Stimulated activated CD4-positive, alpha-beta T cell treated with anti-CD3 and anti-CD28 coated beads, Interleukin-15, amount 100 ng/mL, for 1 hour (primary cell): ENCODE measurements at places on chromosomes 1 and 21.
A peak's percentile ranks its signal among the peaks of the same experiment; 100 is the strongest.

DNA sequence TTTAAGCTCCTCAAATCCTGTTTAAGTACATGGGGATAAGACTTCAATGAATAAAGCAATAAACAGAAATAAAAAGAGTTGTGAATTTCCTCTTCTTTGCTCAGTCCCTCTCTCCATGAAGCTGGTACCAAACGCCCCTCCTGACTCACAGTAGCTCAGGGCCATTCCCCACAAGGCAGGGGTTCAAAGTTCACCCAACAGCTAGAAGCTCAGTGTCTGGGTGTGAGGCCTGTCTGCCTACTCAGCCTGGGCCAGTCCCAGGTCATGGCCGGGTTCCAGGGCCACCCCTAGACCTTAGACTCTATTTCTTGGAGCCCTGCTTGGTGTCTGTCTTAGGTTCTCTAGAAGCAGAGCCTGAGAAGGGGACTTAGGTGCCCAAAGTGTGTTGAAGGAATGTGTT is 251.5 kb downstream of the GRIK3 start:
- DNase-seq, result no peak

DNA sequence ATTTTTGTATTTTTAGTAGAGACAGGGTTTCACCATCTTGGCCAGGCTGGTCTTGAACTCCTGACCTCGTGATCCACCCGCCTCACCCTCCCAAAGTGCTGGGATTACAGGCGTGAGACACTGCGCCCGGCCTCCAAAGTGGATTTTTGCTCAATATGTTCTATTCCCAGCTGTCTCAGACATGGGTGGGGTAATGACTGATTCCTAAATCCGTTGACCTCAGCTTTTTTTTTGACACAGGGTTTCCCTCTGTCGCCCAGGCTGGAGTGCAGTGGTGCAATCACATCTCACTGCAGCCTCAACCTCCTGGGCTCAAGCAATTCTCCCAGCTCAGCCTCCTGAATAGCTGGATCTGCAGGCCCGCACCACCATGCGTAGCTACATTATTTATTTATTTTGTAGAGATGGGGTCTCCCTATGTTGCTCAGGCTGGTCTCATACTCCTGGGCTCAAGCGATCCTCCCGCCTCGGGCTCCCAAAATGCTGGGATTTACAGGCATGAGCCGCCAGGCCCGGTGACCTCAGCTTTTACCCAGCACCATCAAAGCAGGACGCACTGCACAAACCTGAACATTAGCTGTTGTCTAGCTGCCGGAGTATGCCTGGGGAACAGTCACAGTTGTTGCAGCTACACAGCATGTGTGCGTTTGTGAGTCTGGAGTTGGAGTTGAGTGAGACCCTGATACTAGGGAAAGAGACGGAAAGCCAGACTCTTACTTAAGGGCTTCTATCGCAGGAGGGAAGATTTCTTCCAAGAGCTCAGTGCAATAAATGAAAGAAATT is 43.7 kb upstream of the PSEN2 start:
- no peak for DNase-seq

DNA sequence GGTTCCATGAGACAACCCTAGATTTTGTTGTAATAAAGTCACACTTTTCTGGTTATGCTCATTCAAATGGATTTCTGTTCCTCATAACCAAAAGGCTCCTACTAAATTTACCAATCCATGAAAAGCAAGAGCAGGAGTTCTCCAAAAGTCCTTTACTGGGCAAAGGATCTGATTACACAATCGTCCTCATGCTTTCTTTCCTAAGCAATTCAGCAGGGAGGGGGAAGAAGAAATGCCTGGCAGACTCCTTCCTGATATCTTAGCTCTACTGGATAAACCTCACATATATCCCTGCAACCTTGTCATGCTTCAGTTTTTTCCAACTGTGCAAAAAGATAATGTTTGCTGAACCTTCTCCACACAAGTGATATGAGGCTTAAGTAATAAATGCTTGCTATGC is 67.6 kb upstream of the GUCA2B start:
- no peak for DNase-seq

GRCh38 chr1:162343470-162343869 is 33.2 kb downstream of the SPATA46 start:
- DNase-seq, result no peak

DNA sequence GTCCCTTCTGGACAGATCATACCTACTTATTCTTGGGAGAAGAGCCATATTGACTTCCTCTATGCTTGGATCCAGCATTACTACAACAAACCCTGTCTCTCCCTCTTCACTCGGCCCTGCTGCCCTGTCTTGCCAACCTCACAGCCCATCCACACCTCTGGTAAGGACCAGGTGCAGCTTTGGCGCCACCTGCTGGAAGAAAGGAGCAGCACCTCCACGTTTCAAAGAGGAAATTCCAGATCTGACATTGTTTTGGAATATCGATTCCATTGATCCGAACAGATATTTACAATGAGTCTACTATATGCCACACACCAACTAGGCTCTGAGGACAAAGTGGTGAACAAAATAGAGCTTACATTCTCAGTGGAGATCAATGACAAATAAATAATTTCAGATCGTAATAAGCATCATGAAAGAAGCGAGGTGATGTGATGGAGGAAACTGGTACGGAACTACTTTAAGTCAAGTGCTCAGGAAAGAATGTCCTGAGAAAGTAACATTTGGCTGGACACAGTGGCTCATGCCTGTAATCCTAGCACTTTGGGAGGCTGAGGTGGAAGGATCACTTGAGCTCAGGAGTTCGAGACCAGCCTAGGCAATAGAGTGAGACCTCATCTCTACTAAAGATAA is 18.7 kb downstream of the MFSD2A start:
- peak; percentile 44 for DNase-seq

- DNase-seq, result no peak
These were observed 318.5 kb upstream of the C1orf174 start for GRCh38 chr1:4218619-4219018.

- DNase-seq, result no peak
These were observed 113.4 kb upstream of the RAVER2 start for GRCh38 chr1:64631346-64632034.

DNA sequence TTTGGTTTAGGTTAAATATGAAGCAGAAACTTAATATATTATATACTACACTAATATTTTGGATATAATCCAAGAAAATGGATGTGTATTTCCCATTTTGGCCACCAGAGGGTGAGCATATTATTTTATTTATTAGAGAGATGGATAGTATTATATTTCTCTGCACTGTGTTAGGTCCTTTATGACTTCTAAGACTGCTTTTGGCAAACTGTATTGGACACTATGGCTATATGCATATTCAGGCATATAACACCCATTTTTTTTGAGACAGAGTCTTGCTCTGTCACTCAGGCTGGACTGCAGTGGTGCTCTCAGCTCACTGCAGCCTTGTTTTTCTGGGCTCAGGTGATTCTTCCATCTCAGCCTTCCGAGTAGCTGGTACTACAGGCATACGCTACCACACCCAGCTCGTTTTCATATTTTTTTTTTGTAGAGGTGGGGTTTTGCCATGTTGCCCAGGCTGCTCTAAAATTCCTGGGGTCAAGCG is 17.8 kb upstream of the PGM1 start:
- no peak for DNase-seq

DNA sequence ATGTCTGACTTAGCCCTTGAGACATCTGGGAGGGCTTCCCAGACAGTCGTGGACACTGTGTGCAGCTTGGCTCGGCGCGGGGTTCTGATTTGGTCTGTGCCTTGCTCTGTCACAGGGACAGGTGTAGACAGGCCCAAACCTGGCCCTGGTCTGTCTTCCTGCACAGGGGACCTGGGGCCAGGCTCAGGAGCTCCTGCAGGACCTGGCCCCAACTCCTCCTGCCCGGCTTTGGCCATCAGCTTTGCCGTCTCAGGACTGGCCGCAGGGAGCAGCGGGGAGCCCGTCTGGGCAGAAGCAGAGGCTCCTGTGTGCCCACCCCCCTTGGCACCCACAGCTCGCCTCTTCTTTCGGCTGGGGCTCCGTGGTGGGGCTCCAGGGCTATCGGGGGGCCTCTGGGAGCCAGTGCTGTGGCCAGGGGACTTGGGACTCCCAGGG is 1.7 kb downstream of the PERM1 start:
- no peak for DNase-seq

DNA sequence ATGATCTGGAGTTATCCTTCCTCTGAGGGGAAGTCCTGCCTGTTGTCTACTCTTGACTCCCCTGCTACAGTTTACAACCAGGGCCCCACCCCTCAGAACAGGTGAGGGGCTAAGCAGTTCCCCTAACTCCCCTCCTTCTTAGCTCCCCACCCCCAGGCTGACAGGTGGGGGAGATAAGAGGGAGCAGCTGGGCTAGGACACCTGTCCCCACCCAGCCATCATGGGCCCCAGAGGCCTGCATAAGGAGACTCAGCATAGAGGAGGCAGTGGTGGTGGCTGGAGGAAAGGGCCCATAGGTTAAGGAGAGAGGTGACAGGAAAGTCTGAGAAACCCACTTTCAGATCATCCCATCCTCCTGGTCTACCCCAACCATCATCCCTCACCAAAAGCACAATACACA is 6.8 kb downstream of the MEF2D start:
- no peak for DNase-seq

DNA sequence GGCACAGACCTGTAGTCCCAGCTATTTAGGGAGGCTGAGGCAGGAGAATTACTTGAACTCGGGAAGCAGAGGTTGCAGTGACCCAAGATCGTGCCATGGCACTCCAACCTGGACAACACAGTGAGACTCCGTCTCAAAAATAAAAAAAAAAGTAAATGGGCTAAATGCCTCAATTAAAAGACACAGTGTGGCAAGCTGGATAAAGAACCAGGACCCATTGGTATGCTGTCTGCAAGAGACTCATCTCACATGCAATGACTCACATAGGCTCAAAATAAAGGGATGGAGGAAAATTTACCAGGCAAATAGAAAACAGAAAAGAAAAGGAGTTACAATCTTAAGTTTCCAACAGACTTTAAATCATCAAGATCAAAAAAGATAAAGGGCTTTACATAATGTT is 40.3 kb downstream of the ACBD6 start:
- DNase-seq, result no peak

DNA sequence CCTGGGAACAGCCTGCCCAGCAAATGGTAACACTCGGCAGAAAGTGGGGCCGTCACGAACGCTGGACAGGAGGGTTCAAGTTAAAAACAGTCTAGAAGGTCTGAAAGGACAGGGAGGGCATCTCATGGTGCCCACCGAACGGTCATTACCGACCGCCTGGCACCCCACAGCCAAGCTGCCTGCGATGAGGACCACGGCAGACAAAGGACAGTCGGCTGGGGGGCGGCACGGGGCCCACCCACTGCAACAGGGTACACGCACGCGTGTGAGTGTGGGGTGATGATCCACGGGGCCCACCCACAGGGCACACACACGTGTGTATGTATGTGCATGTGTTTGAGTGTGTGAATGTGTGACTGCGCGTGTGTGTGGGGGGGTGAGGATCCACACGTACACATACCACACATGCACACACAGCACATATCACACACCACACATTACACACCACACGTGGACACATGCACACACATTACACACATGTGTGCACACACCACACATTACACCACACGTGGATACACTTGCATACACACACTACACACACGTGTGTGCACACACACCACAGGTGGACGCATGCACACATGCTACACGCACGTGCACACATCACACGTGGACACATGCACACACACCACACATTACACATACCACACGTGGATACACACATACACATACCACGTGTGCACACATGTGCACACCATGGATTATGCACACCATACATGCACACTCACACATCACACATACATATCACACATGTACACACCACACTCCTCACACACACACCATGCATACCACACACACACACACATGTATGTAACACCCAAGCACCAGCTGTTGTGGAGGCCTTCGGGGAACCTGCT is 63.2 kb downstream of the SLC19A1 start:
- DNase-seq, result no peak

- DNase-seq, result no peak
These were observed 13.5 kb upstream of the PPP1R8 start for GRCh38 chr1:27816921-27817630.

DNA sequence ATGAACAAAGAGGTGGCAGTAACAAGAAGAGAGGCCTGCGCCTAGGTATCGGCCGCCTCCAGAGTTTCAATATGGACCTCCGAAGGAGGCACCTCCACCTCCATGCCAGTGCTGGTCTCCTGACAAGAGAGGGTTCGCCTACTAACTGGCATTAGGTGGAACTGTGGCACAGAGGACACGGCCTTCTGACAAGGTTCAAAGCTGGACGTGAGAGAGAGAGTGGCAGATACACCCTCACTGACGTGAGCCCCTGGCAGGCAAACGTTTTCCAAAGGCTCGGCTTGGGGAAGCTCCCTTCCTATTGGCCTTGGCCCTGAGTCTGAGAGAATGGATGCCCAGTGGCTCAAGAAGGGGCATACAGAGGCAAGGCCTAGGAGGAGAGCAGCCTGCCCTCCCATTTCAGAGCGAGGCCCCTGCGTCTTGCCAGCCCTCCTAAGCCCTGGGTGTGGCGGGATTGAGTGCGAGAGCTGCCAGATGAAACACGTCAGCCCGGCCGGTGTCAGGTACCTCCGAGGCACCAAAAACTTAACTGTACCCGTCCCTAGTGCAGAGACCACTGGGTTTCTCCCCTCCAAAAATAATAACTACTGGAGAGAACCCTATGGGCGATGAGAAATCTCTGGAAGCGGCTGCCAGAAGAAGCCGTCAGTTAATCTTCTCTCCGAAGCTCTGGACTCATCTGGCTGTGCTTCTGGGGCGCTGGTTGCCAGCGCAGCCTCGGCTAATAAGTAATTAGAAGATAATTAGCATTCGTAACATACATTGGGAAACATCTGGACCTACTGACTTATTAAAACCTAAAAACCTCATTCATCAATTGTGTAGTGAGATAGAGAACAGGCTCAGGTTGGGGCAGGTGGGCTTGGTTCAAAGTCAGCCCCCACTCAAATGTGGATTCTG is 283.6 kb downstream of the NPHP4 start:
- DNase-seq, result no peak

DNA sequence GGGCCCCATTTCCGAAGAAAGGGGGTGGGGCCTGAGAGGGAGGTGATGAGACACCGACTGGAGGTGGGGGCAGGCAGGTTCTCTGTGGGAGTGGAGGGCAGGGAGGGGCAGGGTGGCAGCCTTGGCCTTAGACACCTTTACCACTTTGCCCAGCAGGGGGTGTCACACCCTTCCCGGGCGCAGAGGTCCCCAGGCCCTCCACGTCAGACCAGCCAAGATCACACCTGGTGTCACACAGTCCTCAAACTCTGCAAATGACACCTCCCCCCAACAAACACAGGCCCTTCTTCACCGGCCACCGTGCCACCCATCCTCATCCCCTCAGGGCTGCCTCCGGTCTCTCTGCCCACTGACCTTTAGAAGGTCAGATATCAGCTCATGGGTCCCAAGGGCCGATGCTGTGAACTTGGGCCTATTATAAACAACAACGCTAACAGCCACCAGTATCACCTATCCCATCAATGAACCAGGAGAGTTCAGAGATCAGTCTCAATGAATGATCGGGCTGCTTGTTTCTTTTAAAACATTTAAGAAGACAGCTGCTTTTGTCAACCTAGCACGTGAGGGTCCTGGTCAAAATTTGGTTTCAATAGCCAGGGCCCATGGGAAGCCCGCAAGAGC is 103.9 kb downstream of the CASZ1 start:
- DNase-seq, result peak; percentile 40

GRCh38 chr1:84363019-84363418 is 35.3 kb upstream of the DNASE2B start:
- no peak for DNase-seq
